Choroid plexus epithelial cell (primary cell): ENCODE measurements at places on chromosomes 11 and 22.
A peak's percentile ranks its signal among the peaks of the same experiment; 100 is the strongest.

DNA sequence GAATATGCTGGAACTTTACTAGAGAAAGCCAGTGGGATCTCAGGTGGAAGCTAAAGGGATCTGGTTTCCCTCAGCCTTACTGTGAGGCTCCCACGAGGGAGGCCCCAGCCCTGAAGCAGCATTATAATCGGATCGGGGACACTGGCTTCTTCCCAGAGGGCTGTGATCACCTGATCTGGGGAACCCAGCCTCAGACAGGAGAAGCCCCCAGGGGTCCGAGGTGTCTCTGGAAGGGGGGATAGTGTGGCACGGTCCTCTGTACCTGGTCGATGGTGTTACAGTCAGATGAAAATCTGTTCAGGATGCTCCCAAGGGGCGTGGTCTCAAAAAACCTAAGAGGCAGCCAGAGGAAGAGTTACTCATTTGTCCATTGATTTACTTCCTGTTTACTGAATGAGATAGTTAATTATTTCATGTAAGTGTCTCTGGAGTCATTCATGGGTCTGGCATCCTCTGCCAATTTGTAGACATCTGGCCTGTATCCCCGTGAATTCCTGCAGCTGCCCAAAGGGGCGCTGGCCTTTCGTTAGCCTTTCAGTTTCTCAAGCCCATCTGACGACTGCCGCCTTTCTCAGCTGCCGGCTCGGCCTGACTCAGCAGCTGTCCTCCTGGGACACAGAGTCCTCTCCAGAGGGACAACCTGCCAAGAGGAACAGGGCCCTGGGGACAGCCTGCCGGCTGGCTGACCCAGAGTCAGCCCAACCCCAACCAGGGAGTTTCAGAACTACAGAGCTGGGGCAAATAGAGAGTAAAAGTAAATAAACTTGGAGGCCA is 17.0 kb upstream of the KCNJ11 start:
- peak; percentile 62 for DNase-seq

DNA sequence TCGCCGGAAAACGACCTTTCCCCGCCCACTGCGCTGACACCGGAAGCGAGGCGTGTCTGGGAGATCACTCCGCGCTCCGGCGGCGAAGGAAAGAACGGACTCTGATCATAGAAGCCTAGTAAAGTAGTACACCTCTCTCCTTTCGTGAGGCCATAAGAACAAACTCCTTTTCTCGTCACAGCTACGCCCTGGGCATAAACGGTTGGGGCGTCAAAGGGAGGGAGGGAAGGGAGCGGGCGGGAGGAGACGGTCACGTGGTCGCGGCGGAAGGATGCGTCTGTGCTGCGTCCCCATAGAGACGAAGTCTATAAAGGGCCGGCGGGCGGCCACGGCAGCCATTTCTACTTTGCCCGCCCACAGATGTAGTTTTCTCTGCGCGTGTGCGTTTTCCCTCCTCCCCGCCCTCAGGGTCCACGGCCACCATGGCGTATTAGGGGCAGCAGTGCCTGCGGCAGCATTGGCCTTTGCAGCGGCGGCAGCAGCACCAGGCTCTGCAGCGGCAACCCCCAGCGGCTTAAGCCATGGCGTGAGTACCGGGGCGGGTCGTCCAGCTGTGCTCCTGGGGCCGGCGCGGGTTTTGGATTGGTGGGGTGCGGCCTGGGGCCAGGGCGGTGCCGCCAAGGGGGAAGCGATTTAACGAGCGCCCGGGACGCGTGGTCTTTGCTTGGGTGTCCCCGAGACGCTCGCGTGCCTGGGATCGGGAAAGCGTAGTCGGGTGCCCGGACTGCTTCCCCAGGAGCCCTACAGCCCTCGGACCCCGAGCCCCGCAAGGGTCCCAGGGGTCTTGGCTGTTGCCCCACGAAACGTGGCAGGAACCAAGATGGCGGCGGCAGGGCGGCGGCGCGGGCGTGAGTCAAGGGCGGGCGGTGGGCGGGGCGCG is at the start of gene ATF4:
Gene ATF4, plus strand, starts transcription at position 337 of the 880 bp plus-strand sequence. CDS start 884 bp downstream, outside the sequence.
- no peak for DNase-seq

DNA sequence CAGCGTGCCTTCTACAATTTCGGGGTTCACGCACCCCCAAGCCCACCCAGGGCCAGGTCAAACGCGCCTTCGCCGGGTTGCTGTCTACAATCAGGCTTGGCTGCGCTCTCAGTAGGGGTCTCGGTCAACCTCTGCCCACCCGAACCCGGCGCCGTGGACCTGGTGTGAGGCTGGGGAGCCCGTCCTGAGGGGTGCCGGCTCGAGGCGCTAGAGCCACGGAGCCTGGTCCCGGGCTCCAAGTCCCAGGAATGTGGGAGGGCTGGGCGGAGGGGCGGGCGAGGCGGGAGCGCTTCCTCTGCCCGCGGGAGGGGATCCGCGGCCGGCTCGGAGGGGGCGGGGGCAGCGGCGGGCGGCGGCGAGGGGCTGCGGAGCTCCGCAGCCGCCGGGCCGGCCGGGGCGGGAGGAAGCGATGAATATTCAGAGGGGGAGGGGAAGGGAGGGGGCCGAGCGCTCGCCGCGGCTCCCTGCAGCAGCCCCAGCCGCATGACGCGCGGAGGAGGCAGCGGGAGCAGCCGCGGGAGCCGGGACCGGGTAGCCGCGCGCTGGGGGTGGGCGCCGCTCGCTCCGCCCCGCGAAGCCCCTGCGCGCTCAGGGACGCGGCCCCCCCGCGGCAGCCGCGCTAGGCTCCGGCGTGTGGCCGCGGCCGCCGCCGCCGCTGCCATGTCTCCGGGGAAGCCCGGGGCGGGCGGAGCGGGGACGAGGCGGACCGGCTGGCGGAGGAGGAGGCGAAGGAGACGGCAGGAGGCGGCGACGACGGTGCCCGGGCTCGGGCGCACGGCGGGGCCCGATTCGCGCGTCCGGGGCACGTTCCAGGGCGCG is at the start of gene PTPRJ:
Gene PTPRJ, plus strand, starts transcription at position 472 of the 819 bp plus-strand sequence. CDS start 354 bp downstream, outside the sequence.
- peak; percentile 60 for DNase-seq

- no peak for DNase-seq
These were observed 766.5 kb downstream of the METTL15 start for GRCh38 chr11:28874706-28875105.

GRCh38 chr22:20091690-20092476 is 11.8 kb downstream of the DGCR8 start:
- no peak for DNase-seq

GRCh38 chr11:74492084-74492483 is 1.4 kb downstream of the LIPT2 start:
- DNase-seq: no peak

GRCh38 chr11:11821899-11822298 is 19.9 kb upstream of the USP47 start:
- no peak for DNase-seq

GRCh38 chr11:47617417-47617809 is 23.2 kb upstream of the C1QTNF4 start:
- peak; percentile 84 for DNase-seq

- peak; percentile 61 for DNase-seq
These were observed 110.0 kb downstream of the TIMP3 start for GRCh38 chr22:32911503-32911902.

GRCh38 chr11:119486016-119486415 is 63.0 kb upstream of the THY1 start:
- no peak for DNase-seq

- DNase-seq: peak; percentile 11
These were observed 203.8 kb upstream of the TMEM45B start for GRCh38 chr11:129611661-129612446.

DNA sequence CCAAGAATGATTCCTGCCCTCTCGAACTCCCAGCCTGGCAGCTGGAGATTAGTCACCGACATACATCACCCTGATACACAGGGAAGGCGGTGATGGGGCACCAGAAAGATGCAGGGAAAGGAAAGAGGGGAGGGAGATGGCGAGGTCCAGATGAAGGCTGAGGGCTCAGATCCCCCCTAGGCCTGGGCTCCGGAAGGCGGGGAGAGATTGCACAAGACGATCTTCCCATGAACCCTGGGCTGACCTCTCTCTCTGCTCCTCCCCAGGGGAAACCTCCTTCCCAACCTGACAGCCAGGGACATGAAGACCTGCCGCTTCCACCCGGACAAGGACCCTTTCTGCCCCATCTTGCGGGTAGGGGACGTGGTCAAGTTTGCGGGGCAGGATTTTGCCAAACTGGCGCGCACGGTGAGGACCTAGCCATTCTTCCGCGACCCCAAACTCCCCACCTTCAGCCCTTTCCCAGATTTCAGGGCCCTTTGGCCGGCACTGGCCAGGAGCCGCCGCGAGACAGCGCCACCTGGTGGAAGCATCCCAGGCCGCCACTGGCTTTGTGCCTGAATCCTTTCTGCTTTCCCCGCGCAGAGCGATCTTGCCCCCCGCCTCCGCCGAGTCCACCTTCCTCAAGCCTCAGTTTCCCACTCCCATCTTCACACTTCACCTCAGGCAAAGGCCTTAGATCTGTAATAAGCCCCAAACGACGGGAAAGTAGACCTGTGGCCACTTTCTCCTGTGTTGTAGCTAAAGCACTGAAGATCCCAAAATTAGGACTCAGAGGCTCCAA is 11.5 kb downstream of the P2RX3 start:
- DNase-seq: peak; percentile 39

DNA sequence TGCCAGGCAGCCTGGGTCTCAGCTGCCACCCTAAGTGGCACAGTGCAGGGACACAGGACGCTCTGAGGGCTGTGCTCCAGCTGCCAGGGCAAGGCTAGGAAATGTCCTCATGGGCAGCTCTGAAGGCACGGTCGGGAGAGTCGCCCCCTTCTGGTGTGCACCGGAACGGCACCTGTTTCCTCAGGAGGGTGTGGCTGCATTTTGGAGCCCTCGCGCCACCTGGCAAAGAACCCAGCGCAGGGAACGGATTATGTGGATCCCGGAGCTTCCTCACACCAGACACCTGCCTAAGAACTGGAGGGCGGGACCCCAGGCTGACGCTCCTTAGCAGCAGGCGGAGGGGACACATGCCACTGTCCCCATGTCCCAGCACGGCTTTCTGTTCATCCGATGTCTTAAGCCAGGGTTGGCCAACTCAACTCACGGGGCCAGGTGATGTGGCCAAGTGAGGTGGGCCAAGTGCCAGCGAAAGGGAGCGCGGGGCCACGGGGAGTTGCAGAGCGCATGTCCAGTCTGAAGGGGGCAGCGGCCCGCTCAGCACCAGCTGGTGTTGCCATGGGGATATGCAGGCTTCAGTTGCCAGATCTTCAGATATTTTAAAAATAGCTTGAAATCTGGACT is 5.1 kb upstream of the SLC22A8 start:
- no peak for DNase-seq

GRCh38 chr11:120031156-120031555 is 106.8 kb downstream of the TRIM29 start:
- DNase-seq: no peak

- no peak for DNase-seq
These were observed 135.3 kb downstream of the CHST1 start for GRCh38 chr11:45530111-45530510.

DNA sequence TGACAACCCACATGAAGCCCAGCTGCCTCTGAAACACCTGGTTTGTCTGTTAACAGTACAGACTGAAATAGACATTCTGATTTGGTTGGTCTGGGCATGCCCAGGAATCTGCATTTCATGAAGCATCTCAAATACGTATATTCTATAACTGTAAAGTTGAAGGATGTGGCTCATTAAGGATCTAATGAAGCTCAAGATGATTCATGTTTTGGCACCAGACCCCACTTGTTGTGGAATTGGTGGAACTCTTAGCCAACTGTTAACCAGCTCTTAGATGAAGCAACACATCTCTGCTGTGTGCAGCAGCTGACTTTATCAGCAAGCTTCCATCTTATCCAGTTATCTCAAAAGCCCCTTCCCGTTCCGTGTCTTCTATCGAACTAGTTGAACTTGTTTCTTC is 232.2 kb downstream of the INSC start:
- no peak for DNase-seq

- DNase-seq: no peak
These were observed 154.6 kb downstream of the GRIK4 start for GRCh38 chr11:120666121-120666639.

GRCh38 chr11:18785411-18785810 is 6.2 kb downstream of the PTPN5 start:
- DNase-seq: no peak

DNA sequence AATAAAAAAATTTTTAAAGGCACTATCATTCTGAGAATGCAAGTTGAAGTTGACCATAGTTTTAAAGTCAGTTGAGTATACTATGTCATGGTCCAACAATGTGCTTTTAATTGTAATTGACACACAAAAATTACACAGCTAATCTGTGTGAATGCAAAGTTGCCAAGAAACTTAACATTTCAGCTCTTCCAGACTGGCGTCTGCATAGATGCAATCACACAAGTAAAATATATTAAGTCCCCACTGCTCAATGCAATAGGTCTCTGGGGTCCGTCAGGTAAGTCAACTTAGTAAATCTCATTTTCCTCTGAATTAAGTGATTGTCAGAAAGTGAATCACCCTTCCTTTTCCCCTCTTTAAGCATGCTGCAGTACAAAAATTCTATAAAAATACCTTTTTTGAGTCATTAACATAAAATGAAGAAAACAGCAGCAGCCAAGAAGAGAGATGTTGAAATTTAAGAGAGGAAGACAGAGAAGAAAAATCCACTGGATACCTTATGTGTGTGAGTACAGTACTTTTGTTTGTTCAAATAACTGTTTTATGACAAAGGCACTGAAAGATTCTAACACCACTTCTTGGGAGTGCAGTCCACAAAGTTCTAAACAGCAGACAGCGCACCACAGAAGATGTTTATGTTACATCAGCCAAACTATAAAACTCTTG is 5.1 kb downstream of the FZD4 start:
- peak; percentile 66 for DNase-seq

DNA sequence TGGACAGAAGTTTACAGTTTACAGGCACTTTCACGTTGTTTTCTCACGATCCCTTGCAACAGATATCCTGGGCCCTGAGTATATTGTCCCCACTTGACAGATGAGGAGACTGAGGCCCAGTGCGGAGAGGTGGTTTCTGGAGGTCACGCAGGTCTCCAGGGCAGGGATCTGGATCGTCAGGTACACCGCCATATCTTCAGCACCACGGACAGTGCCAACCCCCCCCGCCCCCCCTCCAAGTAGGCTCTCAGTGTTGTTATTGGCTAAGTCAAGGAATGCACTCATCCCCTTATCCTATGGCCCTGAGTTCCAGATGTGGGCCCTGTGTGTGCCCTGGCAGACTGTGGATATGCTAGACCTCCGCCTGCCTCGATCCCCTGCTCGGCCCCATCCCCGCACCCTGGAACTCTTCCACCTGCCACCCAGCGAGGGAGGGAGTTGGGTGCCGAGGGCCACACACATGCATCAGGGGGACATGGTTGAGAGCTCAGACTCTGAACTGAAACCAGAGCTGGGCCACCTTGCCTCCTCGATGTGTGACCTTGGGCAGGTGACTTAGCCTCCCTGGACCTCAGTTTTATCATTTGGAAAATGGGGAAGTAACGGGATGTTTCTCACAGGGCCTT is 37.5 kb downstream of the MPPED1 start:
- DNase-seq: no peak

GRCh38 chr11:57480409-57481137 is 20.2 kb downstream of the RTN4RL2 start:
- DNase-seq: peak; percentile 68
